Choroid plexus epithelial cell (primary cell): ENCODE measurements at places on chromosomes 3 and 15.

DNA sequence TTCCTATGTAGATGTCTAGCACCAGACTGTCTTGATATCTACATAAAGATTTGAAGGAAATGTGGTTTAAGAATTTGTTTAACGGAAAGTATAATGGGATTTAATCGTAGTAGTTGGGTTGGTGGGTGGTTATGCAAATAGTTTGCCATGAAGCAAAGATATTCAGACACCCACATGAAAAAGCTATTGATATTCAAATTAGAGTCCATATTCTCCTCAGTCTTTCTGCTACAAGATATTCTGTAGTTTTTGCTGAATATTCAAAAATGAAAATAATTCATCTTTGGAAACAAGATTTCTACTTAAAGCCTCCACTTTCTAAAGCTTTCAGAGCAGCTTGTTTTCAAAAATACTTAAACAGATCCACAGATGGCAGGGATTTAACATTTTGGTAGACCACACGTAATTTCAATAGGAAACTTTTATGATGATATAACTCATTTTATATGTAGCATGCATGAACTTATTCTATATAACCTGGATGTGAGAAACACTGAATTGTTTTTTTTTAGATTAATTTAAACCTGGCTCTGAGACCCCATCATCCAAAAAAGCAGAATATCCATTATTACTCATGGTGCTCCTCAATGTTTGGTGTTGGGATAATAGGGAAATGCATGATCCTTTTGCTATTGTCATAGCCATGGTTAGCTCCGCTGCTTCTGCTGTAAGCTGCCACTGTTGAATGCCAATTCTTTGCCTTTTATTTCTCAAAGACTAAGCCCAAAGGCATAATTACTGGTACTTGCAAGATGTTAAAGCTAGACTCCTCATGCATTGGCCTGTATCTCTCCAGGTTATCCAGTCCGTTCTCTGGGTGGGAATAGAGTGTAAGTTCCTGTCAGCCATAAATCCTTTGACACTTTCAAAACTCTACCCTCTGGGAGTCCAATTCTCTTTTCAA, 98.0 kb downstream of the GMNC start:
- DNase-seq: no peak

GRCh38 chr3:71072986-71073385, 510.5 kb downstream of the FOXP1 start:
- no peak for DNase-seq

DNA sequence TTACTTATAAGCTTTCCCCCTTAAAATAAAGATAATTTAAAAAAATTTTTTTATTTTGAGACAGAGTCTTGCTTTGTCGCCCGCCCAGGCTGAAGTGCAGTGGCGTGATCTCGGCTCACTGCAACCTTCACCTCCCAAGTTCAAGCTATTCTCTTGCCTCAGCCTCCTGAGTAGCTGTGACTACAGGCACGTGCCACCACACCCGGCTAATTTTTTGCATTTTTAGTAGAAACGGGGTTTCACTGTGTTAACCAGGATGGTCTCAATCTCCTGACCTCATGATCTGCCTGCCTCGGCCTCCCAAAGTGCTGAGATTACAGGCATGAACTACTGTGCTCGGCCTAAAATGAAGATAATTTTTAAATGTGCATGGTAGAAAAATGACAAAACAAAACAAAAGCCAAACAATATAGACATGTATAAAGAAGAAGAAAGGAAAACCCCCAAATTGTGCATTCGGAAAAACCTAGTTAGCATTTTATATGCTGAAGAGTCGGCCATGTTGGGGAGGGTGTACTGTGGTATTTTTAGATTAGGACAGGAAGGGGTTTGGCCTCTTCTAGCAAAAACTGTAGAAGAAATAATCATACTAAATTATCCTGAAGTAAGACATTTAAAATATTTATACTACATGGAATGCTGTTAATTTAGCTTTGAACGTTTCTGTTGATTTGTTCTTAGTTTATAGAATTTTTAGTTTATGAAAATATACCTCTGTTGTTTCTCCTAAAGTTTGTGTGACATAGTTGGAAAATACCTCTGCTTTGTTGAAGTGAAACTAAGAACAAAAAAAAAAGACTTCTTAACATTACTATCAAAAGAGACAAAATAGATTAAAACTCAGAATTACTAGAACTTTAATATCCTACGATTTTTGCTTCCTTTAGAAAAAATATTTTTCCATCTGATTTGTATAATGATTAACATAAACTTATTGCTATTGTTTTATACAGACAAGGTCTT, 7.4 kb downstream of the APPL1 start:
- no peak for DNase-seq

- DNase-seq: peak; percentile 6
These were observed 323.5 kb downstream of the VPS13C start for GRCh38 chr15:61736790-61737189.

GRCh38 chr15:60932051-60932915, 296.8 kb downstream of the RORA start:
- DNase-seq: peak; percentile 45

DNA sequence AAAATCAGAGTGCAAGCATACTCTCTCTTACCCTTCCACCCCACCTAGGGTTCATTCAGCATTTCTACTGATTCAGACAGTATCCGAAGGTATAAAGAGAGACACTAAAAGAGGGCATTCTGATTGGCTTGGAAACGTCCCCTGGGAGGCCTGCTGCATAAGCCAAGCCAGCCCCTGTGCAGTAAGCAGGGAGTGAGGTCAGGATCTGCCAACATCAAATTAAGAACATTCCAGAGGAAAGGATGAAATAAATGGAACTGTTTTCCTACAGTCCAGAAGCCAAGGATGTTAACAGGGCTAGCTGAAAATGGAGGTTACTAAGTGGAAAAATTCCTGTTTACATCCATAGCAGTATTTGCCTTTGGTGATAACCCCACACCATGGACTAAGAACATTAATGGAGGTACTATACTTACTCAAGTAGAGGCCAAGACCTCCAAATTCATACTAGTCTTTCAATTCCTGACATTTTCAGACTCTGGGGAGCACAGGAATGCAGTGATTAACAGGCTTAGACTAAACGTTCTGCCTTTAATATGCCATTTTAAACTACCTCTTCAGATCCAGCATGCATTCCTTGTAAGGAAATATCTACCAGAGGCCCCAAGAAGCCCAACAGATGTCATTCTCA, 34.5 kb downstream of the NPTN start:
- DNase-seq: peak; percentile 33

GRCh38 chr3:64686446-64686908, 1.3 kb downstream of the ADAMTS9 start:
- peak; percentile 72 for DNase-seq

DNA sequence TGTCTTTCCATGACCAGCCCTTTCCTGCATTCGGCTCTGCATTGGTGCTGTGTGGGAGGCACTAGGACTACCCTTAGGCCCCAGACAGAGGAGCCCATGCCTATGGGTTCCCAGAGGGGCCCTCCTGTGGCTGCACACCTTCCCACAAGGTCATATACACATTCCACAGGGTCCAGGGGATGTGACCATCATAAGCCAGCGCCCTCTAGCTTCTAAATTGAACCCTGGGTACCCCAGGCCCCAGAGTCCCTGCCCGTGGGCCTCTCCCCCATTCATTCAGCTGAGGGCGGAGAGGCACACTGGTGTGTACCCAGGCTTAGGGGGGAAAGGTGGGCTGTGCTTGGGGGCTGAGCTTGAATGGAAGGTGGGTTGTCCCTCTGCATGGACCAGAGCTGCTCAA, 10.2 kb upstream of the SLC6A6 start:
- no peak for DNase-seq
